Activated CD4-positive, alpha-beta T cell treated with anti-CD3 and anti-CD28 coated beads, Interleukin-2, amount 50 U/mL, for 1 hour (primary cell): ENCODE measurements at places on chromosomes 7 and 10.

DNA sequence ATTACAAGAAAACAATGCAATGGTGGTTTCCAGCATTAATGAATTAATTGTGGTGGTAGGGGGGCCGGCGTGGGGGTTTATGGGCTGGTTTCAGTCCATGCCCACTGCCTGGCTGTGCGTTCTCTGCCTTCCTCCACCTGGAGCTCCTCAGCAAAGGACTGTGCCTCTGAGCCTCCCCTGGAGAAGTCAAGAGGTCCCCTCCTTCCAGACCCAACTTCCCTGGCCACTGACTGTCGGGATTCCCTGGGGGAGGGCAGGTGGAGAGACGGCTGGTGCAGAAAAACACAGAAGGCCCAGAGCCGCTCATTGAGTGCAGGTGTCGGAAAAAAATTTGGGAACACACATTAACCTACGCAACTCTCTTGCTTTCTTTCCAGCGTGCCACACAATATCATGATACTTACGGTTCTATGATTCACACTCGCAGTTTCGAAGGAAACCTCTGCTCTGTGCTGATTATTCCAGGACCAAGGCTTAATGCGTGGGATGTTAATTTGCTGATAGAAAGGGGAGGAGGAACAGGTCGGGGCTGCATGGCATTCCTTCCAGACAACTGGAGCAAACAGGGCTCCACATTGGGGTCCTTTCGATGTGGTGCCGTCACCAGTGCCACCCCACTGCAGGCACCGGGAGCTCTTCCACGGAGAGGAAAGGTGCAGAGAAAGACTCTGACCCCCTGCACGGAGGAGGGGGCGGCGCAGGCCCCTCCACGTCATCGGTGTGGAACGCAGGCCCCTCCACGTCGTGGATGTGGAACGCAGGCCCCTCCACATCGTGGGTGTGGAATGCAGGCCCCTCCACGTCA is 506.7 kb downstream of the DNAJB6 start:
- no peak for DNase-seq

GRCh38 chr7:121531175-121532070 is 135.3 kb upstream of the FAM3C start:
- DNase-seq, result no peak

GRCh38 chr10:45064998-45065397 is 64.3 kb downstream of the ZNF22 start:
- no peak for DNase-seq

DNA sequence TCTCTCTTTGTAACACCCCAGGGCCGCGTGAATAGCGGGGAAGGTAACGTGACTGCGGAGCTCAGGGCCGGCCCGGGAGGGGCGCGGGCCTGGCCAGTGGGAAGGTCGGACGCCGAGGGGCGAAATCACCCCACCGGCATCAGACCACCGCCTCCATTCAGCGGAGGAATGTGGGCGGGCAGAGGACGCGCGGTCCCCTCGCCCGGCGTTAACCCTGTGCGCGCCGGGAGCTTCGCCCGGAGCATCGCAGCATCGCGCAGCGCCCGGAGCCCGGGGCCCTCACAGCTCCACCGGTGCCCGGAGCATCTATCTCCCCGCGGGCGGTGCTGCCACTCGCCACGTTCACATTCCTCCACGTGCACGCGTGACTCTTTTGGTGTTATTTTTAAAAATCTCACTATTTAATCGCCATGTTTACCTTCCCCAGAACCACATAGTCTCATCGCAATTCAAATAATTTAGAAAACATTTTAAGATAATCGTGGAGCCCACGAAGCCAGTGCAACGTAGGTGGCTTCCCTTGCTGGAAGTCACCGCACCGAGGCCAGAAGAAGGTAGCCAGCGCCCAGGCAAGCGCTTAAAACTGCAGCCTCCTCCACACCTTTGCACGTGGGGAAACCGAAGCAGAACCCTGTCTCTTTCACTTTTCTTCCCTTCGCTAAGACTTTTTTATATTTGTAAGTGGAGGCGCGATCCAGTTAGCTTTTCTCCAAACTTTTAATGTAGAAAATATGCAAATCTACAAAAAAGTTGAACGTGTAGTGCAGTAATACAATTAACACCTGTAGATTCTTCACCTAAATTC is 21.8 kb downstream of the FGFBP3 start:
- peak; percentile 7 for DNase-seq

- DNase-seq, result no peak
These were observed 51.4 kb upstream of the EGFR start for GRCh38 chr7:54967377-54967776.

GRCh38 chr7:18993933-18994668 is 123.3 kb downstream of the TWIST1 start:
- DNase-seq, result no peak

DNA sequence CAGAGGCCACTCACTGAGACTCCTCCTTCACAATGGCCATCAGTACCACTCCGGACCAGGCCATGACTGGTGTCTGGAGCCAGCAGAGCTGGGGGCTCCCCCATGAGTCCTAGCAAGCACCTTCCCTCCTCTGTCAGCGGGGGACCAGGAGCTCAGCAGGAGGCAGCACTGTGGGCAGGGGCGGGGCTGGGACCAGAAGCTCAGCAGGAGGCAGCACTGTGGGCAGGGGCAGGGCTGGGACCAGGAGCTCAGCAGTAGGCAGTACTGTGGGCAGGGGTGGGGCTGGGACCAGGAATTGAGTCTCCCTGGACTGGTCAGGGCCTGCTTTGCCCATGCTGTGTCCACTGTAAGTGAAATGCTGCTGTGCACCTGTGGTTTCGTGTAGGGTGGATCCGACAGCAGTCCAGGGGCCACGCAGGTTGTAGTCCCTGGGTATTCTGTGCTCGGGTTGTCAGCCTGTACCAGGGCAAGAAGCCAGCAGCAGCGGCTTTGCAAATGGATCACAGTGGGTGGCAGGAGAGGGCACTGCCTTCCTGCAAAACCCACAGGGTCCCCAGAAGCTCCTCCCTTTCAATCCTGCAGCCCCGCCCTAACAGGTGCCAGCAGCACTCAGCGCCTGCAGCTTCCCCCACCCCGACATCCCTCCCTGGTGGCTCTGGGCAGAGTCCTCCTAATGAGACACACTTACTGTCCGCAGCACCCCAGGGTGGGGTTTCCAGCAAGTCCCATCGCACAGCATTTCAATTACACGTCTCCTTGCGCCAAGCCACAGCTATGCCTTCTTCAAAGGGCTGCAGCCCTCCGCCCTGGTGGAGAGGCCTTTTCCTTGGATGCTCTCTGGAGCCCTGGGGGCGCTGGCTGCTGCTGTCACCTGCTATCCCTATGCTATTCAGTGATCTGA is 220.5 kb downstream of the TCERG1L start:
- no peak for DNase-seq

DNA sequence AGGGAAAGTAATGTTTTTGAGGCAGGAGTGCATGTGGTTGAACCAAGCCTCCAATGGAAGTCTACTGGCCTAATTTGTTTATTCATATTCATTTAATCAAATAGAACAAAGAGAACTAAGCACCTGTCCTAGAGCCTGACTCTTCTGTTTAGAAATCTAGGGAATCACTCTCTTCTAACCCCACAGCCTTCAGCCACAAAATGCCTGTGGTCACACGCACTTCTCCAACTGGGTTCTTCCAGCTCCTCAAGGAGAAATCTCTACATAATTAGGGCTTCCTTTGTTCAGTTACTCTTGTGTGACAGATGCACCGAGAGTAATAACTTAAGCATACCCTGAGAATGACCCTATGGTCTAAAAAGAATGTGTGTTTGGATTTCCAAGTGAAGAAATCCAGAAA is 133.7 kb upstream of the NAMPT start:
- no peak for DNase-seq

DNA sequence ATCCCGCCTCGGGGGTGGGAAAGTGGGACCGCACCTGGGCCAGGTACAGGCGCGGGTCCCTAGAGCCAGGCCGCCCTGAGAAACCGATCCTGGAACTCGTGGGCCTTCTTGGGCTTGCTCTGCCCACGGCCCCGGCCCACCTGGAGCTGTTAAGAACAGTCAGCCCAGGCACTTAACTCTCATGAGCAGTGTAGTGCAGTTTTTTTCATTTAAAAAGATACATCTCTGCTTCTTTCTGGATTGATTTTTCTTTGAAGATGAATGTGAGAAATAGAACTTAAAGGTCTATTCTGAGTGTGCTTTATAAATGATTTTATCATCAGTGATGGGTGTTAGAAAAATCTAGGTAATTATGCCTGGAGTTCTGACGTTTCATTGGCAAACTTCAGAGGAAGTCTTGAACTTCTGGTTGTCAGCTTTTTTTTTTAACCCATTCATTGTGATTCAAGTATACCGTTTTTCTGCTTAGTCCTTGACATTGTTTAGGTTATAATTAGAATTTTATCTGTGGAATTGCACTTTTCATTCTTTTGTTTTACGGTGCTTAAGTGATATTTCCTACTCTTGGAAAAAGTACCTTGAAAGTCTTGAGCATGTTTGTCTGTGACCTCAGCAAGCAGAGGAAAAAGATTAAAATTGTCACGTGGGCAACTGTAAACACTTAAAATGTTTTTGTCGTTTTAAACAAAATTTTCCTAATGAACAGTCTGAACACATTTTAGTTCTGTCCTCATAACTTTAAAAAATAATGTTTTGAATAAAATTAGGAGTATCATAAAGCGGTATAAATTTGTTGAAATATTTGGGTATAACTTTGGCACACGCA is 906 bp downstream of the CDK1 start:
- DNase-seq, result no peak

DNA sequence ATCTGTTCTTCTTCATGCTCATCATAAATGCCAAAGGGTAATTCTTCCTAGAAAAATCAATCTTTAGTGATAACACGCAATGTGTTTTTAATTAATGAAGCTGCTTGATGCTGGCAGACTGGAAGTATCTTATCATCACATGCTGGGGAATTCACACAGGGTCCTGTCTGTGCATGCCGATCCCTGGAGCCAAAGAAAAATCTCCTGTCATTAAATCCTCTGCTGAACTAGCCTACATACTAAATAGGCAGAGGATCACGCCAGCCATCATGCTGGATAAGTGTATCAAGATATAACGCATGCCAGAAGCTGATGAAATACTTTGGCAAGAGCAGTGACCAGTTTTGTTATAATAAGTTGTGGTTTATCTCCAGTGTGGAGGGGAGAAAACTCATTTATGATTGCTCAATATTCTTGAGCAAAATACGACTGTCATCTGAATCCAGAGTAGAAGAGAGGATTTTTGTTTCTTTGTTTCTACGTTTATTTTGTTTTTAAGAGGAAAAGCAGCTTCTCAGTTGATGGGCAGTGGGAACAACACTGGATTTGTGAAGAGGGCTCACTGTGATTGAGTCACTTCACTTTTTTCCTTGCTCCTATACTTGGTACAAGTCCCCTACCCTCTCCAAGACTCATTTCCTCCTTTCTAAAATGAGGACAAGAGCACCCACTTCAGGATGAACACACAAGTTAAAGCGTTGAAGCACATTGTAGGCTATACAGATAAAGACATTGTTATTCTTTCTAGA is 649.1 kb downstream of the TNS3 start:
- DNase-seq, result no peak

DNA sequence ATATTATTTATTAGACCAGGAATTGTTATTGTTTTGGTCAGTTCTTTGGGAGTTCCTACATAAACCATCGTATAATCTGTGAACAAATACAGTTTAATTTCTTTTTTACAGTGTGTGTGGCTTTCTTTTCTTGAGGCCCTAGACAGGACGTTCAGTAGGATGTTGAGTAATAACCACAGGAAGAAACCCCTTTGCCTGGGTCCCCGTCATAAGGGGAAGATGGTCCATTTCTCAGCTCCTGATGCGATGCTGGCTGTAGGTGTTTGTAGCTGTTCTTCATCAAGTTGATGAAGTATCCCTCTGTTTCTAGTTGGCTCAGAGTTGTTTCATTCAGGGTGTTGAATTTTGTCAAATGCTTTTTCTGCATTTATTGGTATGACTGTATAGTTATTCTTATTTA is 219.7 kb upstream of the ADARB2 start:
- DNase-seq, result no peak

DNA sequence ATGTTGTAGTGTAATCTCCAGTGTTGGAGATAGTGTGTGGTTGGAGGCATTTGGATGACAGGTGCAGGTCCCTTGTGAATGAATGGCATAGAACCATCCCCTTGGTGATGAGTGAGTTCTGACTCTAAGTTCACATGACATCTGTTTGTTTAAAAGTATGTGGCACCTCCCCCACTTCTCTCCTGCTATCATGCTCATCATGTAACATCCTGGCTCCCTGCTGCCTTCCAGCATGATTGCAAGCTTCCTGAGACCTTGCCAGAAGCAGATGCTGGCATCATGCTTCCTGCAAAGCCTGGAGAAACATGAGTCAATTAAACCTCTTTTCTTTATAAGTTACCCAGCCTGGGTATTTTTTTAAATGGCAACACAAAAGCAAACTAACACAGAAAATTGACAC is 499.0 kb upstream of the SEMA3D start:
- DNase-seq, result no peak

- no peak for DNase-seq
These were observed 166.1 kb downstream of the DNAJB9 start for GRCh38 chr7:108735814-108736213.

- no peak for DNase-seq
These were observed 7.8 kb downstream of the MAD1L1 start for GRCh38 chr7:2224934-2225333.

- DNase-seq, result no peak
These were observed 101.8 kb downstream of the EGFR start for GRCh38 chr7:55120501-55121198.
